NCI-H2081 treated with DMSO at 0.1 percent for 48 hours (cell line): ENCODE measurements at places on chromosomes 1 and 21.

- no peak for DNase-seq
Observed at GRCh38 chr1:230314142-230314470, 112.0 kb downstream of the PGBD5 start.

DNA sequence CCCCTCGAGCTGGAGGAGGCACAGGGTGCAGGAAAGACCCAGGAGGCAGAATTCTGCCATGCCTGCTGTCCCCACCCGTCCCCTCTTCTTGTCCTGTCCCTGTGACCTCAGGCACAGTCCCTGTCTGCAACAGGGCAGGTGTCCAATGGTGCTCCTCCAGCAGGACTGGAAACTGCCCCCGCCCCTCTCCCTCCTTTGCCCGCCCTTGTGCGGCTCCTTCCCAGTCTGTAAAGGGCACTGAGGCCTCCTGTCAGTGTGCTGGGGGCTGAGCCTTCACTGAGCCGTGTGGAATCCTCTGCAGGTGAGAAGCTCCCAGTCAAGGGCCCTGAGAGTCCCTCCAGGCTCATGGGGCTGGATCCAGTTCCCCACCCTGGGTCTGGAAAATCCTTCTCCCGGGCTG lies 28.9 kb downstream of the PRDM16 start:
- DNase-seq, result no peak

GRCh38 chr1:166032572-166033371 lies 134.0 kb downstream of the FAM78B start:
- peak; percentile 31 for DNase-seq

GRCh38 chr1:40431385-40431784 lies 18.9 kb upstream of the ZFP69B start:
- no peak for DNase-seq

- no peak for DNase-seq
Observed at GRCh38 chr1:57033222-57034001, 67.6 kb upstream of the C8B start.

DNA sequence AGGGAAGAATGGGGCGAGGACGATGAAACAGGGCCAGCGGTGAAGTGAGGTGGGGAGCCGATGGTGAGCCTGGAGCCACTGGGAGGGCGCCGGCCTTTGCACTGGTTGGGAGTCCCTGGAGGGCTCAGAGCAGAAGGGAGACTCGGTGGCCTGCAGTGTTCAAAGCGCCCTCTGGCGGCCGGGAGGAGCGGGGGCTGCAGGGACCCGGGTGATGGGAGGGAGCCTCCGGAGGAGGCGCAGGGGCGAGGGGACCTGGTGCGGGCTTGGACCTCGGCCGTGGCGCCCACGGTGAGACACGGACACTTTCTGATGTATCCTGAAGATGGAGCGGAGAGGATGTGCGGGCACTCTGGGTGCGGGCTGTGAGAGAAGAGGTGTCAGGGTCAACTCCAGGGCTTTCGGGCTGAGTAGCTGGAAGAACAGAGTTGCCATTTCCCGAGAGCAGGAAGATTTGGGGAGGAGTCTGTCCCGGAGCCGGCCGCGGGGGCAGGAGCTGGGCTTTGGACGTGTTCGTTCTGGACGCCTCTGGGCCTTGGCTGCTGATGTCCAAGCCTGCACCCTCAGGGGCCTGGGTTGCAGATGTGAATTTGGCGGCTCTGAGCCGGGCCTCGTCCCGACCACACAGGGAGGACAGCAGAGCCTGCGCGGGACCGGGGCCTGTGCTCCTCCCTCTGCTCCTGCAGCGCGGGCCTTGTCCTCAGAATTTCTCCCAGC lies 29.7 kb downstream of the HEYL start:
- no peak for DNase-seq

GRCh38 chr1:72724951-72725861 lies 442.9 kb upstream of the NEGR1 start:
- DNase-seq, result no peak

GRCh38 chr1:40450495-40451237 lies 390 bp downstream of the ZFP69B start:
- no peak for DNase-seq

- no peak for DNase-seq
Observed at GRCh38 chr1:67791686-67792085, 41.6 kb downstream of the GNG12 start.

- DNase-seq, result no peak
Observed at GRCh38 chr1:12064073-12064969, 1.2 kb downstream of the TNFRSF8 start.

GRCh38 chr1:234997896-234998741 lies 130.5 kb downstream of the TOMM20 start:
- no peak for DNase-seq

DNA sequence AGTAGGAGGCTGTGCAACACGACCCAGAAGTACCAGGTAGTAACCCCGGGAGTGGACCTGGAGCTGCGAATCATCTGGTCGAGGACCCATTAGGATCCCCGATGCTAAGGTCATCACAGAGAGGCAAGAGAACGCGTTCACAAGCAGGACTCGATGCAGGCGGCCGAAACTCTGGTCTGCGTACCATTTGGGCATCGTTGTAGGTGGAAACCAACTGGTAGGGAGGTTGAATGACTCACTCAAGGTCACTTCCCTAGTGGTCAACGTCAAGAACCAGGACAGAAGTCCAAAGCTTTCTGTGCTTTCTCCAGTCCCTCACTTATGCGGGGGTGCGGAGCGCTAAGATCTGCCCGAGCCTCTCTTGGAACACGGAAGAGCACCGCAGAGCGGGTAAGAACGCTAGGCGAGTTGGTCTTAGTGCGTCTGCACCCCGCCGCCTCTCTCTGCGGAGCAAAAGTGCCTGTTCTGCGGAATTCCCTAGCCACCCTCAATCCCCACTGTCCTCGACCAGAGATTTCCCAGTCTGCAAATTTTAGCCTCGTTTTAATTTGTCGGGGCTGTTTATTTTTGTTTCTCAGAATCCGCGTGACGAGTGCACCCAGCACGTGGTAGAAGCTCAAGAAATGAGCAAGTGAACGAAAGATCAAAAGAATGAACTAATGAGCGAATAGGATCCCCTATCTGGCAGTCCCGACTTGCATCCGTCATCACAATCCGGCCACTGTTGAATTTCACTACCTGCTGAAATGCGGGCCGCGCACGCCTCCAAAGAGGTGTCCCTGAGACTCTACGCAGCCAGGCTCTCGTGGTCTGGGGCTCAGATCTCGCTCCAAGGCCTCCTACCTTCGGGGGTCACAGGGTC lies 12.2 kb downstream of the HLX start:
- DNase-seq, result no peak
